Activated CD8-positive, alpha-beta T cell treated with anti-CD3 and anti-CD28 coated beads, Interleukin-2, amount 10 ng/mL, durations not matched to agents 7 days and 5 days (primary cell): ENCODE measurements at places on chromosomes 16 and 17. TPM values are rescaled to one million over a fixed set of nuclear protein-coding genes. Genes with fewer than 3 reads are reported as not detected.

- DNase-seq, result peak; percentile 58
Measured at GRCh38 chr16:28297784-28298510, 5.6 kb downstream of the SBK1 start.

- DNase-seq, result no peak
Measured at GRCh38 chr16:75481475-75481874, 13.8 kb downstream of the CHST6 start.

Gene TXNDC17
- 94.7 TPM for total RNA-seq

Gene KRT28
- total RNA-seq, result not detected

- no peak for DNase-seq
Measured at GRCh38 chr17:12656354-12656753, 9.3 kb upstream of the MYOCD start.

DNA sequence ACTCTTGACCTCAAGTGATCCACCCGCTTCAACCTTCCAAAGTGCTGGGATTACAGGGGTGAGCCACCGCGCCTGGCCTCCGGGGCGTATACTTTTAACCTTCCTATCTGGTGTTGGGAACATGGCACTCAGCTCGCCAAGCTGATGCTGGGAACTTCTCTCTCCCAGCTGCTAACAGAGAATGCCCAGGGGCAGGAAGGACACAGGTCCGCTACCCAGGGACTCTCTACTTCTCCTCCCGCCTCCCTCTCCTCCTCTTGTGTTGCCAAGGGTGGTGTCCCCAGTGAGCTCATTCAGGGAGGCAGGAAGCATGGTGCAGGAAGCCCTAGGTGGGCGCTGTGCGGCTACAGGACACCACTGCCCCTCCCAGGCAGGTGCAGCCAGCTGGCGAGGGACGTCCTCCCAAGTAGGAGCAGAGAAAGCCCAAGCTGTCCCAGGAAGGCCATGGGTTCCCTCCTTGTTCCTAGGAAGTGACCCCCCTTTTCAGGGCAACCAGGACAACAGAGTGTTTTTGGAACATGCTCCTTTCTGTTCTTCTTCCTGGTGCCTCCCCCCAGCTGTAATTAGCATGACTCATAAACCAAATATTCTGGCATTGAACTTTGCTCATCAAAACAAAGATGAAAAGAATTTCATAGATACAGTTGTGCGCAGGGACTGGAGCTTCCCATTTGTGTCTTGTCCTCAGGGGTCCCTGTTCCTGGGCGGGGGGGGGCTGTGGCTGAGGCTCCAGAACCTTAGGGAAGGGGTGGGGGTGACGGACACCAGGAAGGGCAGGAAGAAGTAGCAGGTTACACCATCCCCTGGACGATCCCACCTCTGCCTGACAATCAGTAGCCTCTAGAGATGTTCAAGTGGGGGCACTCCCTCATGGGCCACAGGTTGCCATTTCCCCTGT lies 2.7 kb downstream of the C1QTNF1 start:
- DNase-seq, result no peak

DNA sequence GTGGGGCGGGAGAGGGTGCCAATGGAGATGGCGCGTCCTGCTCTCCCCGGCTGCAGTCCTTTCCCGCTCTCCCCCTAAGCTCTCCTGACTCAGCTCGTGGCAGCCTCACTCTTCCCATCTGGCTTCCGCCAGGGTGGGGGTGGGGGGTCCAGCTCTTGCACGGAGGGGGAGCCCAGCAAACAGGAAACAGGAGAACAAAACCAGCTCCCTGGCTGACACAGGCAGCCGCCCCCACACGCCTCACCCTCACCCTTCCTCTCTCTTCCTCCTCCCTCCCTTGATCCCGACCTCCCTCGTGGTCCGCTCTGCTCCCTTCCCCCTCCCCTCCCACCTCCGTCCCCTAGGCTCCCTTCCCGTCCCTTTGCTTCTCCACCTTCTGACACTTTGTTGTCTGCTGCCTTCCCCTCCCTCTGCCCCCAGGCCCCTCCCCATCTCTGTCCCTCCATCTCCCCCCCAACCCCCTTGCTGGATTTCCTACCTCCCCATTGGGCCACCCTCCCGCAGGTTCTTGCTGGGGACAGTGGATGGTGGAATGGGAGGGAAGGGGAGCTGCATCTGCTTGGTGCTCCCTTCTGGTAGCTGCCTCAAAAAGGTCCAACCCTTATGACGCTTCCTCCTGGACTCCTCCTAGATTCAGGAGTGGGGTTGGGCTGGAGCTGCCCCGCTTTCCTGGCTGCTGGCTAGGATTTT lies 23.7 kb downstream of the ARHGAP23 start:
- DNase-seq, result no peak

Gene PRSS8
- total RNA-seq, result not detected

Gene MEFV
- 0.13 TPM for total RNA-seq

DNA sequence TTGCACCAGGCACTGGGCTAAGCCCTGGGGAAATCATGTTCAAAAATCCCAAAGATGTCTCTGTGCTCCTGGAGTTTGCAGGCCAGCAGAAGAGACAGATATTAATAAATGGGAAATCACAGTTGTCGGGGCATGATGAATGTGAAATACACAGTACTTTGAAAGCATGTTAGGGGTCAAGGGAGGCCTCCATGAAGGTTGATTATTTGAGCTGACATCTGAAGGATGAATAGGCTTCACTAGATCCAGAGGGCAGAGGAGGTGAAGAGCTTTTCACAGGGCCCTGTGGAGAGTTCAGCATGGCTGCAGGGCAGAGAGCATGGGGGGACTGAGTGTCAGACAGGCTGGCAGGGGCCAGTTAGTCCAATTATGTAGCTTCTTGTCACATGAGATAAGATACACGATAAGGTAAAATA lies 2.6 kb downstream of the ANKRD40CL start:
- no peak for DNase-seq

GRCh38 chr17:5416901-5417300 lies 2.6 kb downstream of the NUP88 start:
- DNase-seq, result no peak

DNA sequence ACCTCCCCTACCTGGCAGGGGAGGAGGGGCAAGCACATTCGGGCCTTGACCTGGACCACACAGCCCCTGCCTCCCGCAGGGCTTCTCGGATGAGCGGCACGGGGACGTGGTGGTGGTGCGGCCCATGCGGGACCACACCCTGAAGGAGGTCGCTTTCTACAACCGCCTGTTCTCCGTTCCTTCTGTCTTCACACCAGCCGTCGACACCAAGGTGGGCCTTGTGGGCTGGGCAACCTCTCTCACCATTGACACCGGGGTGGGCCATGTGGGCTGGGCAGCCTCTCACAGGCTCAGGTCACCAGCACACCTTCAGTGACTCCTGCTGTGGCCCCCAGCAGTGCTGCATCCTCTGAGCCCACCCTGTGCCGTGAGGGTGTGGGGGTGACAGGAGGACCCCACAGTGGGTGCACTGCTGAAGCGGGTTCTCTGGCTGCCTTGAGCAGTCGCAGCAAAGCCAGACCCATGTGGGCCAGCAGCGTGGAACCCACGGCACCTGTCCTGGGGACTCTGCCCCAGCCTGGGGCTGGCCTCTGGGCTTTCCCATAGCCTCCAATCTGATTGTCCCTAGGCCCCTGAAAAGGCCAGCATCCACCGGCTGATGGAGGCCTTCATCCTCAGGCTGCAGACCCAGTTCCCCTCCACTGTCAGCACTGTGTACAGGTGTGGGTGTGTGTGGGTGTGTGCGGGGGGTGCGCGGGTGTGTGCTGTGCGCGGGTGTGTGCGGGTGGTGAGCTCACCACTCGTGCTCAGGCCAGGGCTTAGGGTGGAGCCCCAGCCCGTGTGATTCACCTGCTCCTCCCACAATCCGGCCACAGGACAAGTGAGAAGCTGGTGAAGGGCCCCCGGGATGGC lies 7.5 kb downstream of the CTU2 start:
- no peak for DNase-seq

- no peak for DNase-seq
Measured at GRCh38 chr17:75692976-75693375, 25.8 kb downstream of the SAP30BP start.

GRCh38 chr17:6313835-6314234 lies 121.1 kb downstream of the AIPL1 start:
- no peak for DNase-seq

Gene HLF
- total RNA-seq, result 0.13 TPM

DNA sequence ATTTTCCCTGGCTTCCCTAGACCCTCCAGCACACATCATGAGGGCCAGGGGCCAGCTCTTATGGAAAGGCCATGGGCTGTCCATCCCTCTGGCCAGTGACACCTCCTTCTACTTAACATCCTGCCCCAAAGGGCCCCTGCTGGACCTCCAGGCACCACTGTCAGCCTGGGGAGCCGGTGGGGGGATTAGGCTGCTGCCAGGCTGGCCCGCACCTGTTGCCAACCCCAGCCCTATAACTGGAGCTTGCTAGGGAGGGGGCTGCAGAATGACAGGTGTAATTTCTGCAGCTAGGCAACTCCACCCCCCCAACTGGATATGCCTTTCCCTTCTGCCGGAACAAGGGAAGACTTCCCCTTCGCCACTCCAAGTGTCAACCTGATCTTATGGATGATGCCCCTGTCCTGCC lies 12.5 kb downstream of the RARA start:
- DNase-seq, result no peak

- DNase-seq, result no peak
Measured at GRCh38 chr16:15810411-15810810, 46.4 kb downstream of the MYH11 start.

- DNase-seq, result no peak
Measured at GRCh38 chr17:39212841-39213480, 12.8 kb downstream of the STAC2 start.

Gene IL21R
- total RNA-seq, result 23.5 TPM

GRCh38 chr17:72426948-72427760 lies 306.3 kb downstream of the SOX9 start:
- DNase-seq, result no peak

DNA sequence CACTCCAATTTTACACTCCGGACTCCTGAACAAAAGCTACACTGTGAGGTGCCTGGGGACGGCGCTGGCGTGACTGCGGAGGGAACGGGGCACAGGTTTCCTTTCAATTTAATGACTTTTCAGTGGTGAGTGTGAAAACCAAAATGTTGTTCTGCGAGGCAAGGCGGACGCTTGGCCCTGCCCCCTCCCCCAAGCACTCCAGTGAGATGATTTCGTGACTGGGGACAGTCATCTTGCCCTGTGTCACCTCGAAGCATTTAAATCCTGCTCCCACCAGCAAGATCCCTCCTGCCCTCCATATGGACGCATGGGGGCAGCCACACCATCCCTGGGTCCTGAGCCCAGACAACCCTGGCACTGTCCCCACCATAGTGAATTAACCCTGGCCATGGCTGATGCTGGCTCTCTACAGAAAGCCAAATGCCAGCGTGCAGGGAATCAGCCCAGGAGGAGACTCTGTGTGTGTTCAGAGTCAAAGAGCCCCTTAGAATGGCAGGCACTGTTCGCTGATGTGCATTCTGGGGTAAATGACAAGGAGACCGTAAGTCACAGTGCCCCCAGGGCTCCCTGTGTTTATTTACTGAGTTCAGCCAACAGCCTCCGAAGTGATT lies 41.0 kb downstream of the C16orf95 start:
- no peak for DNase-seq

Gene OR1F1
- total RNA-seq, result not detected
